Activated naive CD4-positive, alpha-beta T cell treated with anti-CD3 and anti-CD28 coated beads, Interleukin-2, amount 50 U/mL, for 72 hours (primary cell): ENCODE measurements at places on chromosomes 4 and X.

DNA sequence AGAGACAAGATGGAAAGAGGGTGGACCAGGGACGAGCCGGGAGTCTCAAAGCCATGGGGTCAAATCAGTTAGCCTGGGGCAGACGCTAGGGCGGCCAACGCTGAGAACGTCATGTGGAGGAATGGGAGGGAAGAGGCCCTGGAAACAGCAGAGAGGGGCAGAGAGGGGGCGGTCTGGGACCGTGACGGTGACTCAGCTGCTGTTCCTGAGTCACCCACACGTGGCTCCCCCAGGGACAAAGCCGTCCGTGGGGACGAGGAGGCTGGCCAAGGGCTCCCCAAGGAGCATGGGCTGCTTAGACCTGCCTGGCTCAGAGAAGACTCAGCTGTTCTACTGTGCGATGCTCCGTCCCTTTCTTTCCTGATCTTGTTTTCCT is 108.4 kb upstream of the LRPAP1 start:
- DNase-seq = no peak

- no peak for DNase-seq
Measured at GRCh38 chrX:100381619-100382018, 28.5 kb downstream of the PCDH19 start.

GRCh38 chrX:77398330-77398954 is 48.7 kb upstream of the FGF16 start:
- no peak for DNase-seq

- DNase-seq = no peak
Measured at GRCh38 chr4:30950737-30951136, 230.6 kb downstream of the PCDH7 start.

- DNase-seq = no peak
Measured at GRCh38 chrX:53606456-53606855, 80.1 kb downstream of the HUWE1 start.

DNA sequence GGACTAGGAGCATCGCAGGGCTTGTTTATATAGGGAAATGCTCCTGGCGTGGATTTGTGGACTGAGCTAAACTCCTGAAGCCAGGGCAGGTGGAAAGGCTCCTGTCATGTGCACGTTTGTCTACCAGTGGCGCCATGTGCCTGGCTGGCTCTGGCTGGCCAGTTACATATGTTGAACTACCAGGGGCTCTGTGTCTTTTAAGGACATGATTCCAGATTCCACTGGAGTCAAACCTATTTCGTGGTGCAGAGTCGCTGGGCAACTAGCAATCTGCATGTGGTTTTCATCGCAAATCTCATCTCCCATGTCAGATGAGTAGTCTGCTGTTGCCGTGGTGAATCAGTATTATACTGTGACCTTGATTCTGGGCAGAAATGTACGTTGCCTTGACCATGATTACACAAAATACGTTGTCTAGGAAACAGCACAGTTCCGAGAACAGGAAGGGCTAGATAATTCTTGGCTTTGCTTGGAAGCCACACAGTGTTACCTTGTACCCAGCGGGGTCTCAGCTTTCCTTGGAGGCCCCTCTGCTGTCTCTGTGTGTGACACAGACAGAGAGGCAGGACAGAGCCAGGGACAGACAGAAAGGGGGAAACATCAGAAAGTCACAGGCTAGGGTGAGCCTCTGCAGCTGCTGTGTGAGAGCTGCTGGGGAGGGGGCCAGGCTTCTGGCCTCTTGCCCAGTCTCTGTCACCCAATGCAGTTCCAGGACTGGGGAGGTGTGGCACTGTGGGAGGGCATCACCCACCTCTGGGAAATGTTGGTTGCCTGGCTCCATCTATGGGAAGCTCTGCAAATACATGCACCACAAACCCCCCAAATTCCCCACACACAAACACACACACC is 19.2 kb downstream of the PNMA6E start:
- DNase-seq = no peak

GRCh38 chr4:99961711-99962110 is 11.6 kb upstream of the H2AZ1 start:
- no peak for DNase-seq

DNA sequence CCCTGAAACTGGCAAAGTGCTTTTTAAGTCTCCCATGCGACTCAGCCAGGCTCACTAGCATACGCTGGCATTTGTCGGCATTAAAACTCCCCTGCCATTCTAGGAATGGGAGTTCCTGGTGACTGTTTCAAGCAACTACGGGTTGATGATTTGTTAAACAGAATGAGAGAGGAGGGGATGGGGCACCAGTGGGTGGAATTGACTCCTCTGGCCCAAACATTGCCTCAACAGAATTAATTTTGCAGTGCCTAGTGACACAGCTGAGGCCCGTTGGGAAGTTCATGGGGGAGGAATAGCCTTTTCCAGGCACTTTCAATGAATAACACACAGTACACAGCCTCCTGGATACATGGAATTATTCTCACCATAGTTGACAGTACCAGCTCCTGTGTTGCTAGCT is 30.1 kb downstream of the NEUROG2 start:
- no peak for DNase-seq
